Pulmonary artery endothelial cell (primary cell): ENCODE measurements at places on chromosomes 5 and 9. TPM values are rescaled to one million over a fixed set of nuclear protein-coding genes. Genes with fewer than 3 reads are reported as not detected.

SMIM33 gene
- under 0.01 TPM in 1 of 2 replicates, not detected in the other for total RNA-seq

NSA2 gene
- total RNA-seq = 82.9 and 97.2 TPM in 2 replicates

EIF4E1B gene
- total RNA-seq = not detected in 2 replicates

CTXN3 gene
- not detected in 2 replicates for total RNA-seq

MEIKIN gene
- total RNA-seq = 0.07 TPM in 1 of 2 replicates, not detected in the other

SLC25A48 gene
- not detected in 2 replicates for total RNA-seq

DNA sequence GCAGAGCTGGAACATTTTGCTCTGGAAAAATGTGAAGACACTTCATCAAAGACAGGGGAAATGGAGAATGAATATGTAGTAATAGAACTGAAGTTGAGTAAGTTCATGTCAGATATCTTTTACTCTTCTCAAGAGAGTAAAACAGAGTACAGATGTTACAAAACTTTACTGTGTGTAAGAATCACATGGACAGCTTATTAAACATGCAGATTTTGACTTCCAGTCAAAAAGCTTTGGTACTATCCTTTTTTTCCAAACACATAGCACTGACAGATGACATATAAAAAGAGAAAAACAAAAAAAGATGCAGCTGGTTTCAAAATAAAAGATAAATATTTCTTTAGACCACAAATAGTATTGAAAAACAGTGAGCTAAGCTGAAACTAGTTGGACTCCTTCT, 115.4 kb downstream of the FBN2 start:
- DNase-seq = no peak

DNA sequence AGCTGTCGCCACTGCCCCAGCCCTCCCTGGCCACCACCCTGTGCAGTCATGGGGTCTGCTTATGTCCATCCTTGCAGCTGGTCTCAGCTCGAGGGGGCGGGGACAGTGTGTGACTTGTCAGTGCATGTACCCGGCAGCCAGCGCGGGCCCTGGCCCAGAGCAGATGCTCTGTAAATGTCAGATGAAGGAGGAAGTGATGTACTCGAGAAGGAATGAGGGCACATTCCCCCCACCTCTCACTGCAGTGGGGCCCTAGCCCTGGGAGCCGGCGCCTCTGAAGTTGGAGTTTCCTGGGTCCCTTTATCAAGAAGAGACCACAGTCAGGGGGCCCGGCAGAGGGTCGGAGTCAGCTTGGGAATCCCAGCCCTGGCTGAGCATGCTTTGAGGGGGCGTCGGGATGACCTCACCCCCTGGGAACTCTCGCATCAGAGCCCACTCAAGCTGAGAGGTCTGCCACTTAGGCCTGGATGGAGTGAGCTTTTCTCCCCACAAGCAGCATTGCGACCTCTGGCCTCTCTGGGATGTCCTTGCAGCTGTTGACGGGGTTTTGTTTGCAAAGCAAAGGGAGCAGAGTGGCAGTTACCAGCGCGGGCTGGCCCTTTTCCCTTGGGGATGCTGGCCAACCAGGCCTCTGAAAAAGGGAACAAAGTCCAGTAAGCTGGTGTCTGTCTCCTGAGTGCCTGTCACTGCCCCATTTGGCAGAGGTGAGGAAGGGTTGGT, 19.0 kb downstream of the NEURL1B start:
- no peak for DNase-seq

DNA sequence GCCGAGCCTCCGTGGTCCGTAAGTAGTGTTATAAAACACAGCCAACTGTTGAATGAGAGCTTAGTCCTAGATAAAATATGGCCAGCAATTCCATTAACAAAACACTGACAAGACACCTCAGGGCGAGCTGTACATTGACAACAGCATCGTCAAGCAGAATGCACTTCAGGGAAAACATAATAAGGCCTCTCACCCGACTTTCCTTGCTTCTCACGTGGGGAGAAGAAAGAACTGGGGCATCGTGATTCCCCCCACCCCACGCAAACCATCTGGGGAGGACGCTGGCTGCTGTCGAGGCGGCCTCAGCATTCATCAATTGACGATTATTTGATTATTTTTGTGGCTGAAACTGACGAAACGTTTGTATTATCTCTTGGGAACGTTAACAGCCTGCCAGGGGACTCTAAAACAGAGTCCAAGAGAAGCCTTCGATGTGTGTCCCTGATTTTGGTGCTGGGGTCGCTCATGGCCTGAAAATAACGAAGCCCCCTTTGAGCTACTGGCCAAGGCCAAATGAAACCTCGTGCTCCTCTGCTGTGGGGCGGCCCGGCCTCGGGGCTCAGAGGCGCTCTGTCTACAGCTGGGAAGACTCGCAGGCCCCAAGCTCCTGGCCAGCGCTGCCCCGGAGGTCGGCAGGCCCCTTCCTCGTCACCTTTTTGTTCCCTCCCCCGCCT, 464 bp downstream of the GDF9 start:
- DNase-seq = no peak

DNA sequence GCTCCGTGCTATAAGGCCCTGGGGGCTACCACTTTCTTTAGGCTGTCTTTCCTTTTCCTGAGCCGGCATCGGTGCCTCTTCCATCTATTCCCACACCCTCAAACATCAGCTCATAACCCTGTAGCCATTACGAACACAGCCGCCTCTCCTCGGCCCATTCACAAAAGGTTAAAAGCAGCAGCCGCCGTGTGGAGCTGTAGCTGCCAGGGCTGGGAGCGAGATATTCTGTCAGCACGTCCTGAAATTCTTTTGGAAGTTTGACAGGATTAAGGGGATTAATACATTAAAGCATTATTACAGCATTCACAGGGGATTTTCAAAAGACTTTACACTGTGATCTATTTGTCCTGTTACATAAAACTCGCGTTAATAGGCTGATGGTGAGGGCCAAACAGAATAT, 428.2 kb downstream of the CDK5RAP2 start:
- no peak for DNase-seq

GRCh38 chr5:133285583-133286021, 233.8 kb downstream of the HSPA4 start:
- DNase-seq = no peak
